Activated CD8-positive, alpha-beta memory T cell treated with anti-CD3 and anti-CD28 coated beads for 1 hour (primary cell): ENCODE measurements at places on chromosomes 3 and 15.

DNA sequence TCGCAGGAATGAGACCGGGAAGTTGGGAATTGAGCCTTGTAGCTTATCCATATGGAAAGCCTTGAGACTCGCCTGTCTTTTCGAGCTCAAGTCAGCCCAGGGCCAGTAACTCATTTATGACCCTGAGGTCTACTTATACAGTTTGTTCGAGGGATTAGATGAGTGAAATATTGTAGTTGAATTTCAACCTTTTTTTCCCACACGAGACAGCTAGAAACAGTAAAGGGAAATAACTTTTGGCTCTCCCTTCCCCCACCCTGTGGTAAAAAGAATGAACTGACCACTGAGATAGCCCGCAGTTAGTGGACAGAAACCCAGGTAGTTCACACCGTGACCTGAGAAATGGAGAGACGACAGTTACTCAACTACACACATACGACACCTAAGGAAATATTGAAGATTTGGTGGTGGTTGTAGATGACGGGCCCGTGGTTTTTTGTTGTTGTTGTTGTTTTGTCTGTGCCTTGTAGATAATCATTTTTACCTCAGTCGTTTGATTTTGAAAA, 841 bp downstream of the EIF3J start:
- no peak for DNase-seq

DNA sequence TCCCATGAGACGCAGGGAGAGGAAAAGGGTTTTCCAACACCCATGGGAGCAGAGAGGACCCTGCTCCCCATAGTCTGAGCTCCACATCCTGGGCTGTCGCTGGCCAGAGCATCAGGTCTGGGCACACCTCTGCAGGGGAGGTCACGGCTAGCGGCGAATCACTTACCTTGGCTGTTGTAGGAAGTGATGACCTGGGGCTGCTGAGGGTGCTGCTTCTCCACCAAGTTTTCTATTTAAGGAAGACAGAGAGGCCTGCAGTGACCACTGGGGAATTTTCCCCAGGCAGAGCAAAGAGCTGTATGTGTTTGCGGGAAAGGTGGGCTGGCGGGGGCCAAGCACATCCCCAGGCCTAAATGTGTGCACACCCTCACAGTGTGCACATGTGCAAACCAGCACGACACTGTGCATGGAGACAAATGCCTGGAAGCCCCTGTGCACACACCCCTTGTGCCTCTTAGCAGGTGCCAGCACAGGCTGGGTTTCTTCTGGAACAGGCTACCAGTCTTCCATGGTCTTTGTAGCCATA, 7.6 kb downstream of the KY start:
- no peak for DNase-seq

- DNase-seq: no peak
Observed at GRCh38 chr15:66842710-66843441, 140.8 kb downstream of the SMAD6 start.

DNA sequence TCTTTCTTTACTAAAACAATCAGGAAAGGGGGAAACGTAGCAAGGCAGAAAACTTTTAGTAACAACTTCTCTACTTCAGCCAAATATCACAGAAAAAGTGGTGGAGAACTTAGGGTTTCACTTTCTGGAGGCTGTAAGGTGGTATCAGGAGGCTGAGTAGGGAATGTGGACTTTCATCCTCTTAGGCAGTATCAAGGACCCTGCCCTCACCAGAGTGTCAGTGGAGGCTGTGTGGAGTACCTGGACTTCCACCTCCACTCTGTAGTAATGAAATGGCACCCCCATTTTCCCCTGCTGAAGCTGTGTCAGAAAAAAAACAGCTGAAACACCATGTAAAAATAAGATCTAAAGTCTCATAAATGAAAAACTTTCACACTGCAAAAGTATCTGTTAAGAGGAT, 11.2 kb upstream of the HHLA2 start:
- DNase-seq: no peak

GRCh38 chr3:162171970-162172369, 675.4 kb downstream of the OTOL1 start:
- no peak for DNase-seq

GRCh38 chr3:161336661-161337060, 34.7 kb downstream of the SPTSSB start:
- no peak for DNase-seq

- no peak for DNase-seq
Observed at GRCh38 chr3:143234526-143234925, 115.0 kb downstream of the CHST2 start.

GRCh38 chr3:160098926-160099626, 110.4 kb downstream of the IL12A start:
- no peak for DNase-seq

DNA sequence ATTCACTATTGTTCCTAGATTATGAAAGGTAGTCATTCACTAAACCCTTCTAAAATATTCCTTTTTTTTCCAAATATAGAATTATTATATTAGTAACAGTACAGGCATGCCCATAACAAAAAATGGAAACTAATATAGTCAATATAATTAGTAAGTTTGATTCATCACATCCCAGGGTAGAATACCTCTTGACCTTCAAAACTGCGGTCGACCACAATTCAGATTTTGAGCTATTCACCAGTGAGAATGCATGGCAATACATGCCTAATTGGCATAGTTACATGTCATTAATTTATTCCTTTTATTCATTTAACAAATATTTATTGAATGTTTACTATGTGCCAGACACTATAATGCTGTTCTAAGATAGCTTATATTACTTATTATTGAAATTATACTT, 98.0 kb downstream of the CHL1 start:
- no peak for DNase-seq

- no peak for DNase-seq
Observed at GRCh38 chr15:55434989-55435825, 26.9 kb downstream of the PIERCE2 start.

DNA sequence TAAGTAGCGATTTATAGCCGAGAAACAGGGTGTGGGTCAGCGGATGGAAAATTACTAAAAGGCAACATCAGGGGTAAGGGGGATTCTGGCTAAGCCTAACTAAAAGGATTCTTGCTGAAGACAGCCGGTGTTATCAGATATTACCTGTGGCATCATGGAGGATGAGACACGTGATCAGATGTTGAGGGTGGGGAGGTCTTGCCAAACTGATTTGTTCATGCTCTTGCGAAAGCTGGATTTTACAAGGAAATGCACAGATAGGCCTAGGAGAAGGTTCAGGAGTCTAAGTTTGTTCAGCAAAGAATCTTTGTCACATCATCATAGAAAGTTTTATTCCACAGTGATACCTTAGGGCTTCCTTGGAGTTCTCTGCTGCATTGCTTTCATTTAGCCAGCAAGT, 396.8 kb upstream of the TBL1XR1 start:
- no peak for DNase-seq

GRCh38 chr3:170523248-170523647, 62.6 kb downstream of the SLC7A14 start:
- no peak for DNase-seq

GRCh38 chr15:69244798-69245197, 53.9 kb upstream of the PAQR5 start:
- DNase-seq: no peak

DNA sequence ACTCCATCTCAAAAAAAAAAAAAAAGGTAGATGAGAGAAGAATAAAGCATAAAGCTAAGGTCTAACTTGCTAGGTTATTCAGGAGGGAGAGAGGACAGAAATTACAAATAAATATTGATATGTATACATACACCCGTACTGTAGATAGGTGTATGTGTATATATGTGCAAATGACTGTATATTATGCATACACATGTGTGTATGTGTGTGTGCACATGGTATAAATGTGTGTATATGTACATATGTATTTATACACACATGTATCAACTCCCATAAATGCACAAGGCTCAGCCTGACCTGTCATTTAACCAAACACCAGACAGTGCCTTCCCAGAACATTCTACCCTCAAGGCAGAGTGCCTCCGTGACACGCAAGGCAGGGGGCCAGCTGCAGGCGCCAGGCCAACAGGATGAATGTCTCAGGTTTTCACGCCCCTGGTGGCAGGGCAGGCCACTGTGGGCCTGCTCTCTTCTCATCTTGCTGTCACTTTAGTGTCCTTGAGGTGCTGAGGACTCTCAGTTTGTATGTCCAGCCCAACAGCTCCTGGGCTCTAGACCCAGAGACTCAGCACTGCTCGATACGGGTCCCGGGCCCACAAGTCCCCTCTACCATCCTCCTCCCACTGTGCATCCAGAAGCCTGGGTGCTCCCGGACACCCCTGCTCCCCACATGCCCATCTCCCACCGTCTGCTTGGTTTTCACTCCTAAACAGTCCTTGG, 40.4 kb downstream of the TM2D3 start:
- no peak for DNase-seq

DNA sequence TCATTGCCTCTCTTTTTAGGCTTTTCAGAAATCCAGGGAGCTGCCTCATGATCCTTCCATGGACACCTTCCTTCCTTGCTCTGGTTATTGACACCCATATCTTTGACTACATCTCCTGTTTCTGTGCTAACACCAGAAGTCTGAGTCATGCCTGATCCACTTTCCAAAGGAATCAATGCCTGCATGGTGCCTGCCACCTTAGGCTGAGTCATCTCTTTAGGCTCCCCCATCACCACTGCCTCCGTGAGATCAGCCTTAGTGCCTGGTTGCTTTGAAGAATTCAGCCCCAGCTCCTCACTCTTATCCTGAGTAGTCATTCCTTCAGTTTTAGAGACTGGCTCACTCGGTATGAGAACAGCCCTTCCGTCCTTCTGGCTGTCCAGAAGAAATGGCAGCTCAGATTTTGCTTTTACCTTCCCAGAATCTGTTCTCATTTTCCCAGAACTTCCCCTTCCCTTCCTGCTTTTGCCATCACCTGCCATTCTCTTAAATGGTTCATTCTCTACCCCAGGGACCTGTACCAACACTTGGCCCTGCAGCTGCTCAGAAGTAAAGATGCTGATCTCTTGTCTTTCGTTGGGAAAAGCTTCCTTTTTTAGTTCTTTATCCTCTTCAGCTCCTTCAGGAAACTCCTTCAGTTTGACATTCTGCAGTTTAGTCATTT, 105.3 kb downstream of the MAP4 start:
- DNase-seq: no peak

DNA sequence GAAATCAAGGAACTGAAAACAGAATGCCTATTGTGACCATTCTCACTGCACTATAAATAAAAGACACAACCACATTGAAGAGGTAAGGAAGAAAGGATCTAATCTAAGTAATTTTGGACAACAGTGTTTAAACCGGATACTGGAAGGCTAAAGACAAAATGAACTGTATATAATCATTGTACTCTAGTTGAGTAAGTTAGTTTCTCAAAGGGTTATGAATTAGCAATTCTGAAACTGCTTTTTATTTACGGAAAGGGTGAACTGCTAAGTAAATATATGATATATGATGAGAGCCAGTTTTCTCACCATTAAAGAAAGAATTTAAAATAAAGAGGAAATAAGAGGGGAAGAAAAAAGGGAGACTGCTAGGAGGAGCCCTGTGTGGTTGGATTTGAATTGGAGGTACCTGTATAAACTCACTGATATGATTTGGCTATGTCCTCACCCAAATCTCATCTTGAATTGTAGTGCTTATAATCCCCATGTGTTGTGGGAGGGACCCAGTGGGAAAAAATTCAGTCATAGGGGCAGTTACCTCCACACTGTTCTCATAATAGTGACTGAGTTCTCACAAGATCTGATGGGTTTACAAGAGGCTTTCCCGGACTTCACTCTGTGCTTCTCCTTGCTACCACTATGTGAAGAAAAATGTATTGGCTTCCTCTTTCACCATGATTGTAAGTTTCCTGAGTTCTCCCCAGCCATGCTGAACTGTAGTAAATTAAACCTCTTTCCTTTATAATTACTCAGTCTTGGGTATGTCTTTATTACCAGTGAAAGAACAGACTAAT, 607.7 kb downstream of the PYDC2 start:
- no peak for DNase-seq

GRCh38 chr3:73685061-73685460, 60.3 kb upstream of the PDZRN3 start:
- no peak for DNase-seq

- DNase-seq: no peak
Observed at GRCh38 chr3:38099518-38099917, 37.4 kb downstream of the ACAA1 start.

- no peak for DNase-seq
Observed at GRCh38 chr15:69731081-69731330, 278.4 kb downstream of the RPLP1 start.

- DNase-seq: no peak
Observed at GRCh38 chr3:128684986-128685726, 34.5 kb upstream of the RPN1 start.

DNA sequence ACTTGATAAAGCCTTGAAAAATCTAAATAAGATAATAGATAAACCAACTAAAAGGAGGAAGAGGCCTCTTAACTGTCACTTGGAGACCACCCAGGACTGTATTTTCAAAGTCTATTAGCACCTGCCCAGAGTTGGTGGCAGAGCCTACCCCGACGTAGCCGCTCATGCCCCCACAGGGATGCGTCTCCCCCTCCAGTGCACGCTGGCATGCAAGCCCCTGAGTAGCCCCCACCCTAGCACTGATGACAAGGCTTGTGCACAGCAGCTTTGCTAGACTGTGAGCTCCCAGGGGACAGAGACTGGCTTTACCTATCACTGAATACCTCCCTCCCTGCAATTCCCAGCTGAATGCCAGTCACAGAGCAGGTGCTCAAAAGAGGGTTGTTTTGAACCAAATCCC, 54.1 kb upstream of the HES1 start:
- no peak for DNase-seq

- peak; percentile 36 for DNase-seq
Observed at GRCh38 chr3:48662753-48663488, at the start of gene CELSR3. Gene CELSR3 (minus strand): TSS chr3:48662886. CDS start chr3:48662634, 252 bp downstream.

GRCh38 chr3:130480736-130481135, 36.2 kb upstream of the COL6A6 start:
- no peak for DNase-seq

- no peak for DNase-seq
Observed at GRCh38 chr3:153260681-153261080, 98.7 kb downstream of the RAP2B start.

GRCh38 chr3:182092662-182093262, 381.0 kb downstream of the SOX2 start:
- DNase-seq: no peak

DNA sequence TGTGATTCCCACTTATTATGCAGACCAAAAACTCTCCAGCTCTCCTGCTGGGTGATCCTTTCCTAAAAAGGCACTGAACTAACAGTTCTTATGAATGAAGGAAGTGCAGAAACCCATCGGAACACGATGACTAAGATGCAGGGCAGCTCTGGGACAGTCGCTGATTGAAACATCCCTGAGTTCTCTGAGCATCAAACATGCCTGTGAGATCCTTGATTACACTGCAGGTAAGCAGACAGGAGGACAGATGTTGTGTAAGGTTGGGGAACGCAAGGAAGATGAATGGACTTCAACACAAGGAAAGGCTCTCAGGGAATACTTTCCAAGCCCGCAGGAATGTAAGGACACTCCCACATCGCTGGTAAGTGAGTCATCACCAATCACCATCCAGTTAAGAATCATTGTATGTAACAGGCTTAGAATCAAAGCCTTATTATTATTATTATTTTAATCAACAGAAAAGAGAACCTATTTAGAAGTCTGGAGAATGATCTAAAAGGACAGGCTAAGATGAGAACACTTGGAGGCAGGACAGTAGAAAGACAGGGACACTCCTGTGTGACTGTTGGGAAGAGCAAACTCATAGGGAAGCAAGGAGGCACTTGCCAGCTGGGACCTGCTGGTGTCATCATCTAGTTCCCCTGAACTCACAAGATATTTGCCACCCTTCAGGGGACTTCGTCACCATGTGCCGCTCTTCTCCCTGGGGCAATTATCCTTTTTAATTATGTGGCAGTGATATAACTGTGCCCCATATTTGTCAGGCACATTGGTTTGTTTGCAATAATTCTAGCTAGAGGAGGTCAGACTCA, 26.0 kb downstream of the TMEM158 start:
- DNase-seq: no peak

GRCh38 chr15:33209575-33210481, 15.3 kb upstream of the FMN1 start:
- DNase-seq: no peak
